EL (cell line): ENCODE measurements at places on chromosomes 6 and 20.
A peak's percentile ranks its signal among the peaks of the same experiment; 100 is the strongest.

GRCh38 chr6:155366325-155366724 lies 52.0 kb upstream of the TFB1M start:
- no peak for DNase-seq

DNA sequence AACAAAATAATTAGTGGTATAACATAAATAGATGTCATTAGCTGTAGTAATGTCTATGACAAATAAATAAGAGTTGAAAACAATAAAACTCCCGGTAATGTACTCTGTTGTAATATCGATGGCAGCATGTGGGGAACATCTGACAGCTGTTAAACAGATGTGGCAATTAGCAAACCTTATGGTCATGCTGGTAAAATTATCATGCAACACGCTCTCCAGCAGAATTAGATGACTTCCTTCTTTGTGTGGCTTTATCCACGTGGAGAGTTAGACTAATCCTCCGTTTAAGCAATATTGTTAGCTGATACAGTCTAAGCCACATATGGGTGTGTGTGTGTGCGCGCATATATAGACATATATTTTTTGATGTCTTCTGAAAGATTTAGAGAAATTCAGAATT lies 77.7 kb upstream of the ZFP64 start:
- DNase-seq: no peak

- no peak for DNase-seq
Observed at GRCh38 chr6:13702809-13703302, 8.8 kb downstream of the RANBP9 start.

DNA sequence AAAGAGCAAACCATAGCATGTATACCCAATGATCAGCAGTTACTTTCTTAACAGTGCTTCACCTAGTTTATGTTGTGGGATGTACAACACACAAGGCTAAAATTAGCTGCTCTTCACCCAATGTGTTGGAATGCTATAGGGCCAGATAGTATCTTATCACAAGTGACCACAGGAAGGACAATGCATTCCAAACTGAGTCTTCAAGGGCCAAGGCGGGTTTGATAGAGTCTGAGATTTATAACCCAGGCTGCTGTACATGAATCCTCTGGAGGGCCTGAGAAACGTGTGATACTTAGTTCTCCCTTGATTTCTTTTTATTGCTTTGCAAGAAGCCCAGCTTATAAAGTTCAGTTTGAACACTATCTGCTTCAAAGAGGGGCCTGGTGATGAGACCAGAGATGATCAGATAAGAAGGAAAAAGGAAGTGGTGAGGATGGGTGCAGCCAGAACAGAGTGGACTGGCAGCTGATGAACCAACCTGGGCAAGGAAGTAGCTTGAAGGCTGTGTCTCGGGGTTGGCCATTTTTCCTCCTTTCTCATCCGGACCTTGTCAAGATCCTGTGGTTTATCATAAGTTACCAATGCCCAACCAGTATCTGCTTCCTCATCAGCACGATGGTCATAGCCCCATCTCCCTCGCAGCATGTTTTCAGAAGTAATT lies 62.2 kb upstream of the BMP2 start:
- peak; percentile 22 for DNase-seq

- DNase-seq: peak; percentile 85
Observed at GRCh38 chr6:3324262-3324942, 65.7 kb downstream of the PSMG4 start.

GRCh38 chr6:169867751-169868191 lies 116.3 kb downstream of the ERMARD start:
- DNase-seq: no peak
